Esophagus squamous epithelium (tissue), 5 donors: ENCODE measurements at places on chromosomes 11 and 22.

GRCh38 chr11:12285106-12285505 lies 92.3 kb upstream of the PARVA start:
- no peak for DNase-seq

DNA sequence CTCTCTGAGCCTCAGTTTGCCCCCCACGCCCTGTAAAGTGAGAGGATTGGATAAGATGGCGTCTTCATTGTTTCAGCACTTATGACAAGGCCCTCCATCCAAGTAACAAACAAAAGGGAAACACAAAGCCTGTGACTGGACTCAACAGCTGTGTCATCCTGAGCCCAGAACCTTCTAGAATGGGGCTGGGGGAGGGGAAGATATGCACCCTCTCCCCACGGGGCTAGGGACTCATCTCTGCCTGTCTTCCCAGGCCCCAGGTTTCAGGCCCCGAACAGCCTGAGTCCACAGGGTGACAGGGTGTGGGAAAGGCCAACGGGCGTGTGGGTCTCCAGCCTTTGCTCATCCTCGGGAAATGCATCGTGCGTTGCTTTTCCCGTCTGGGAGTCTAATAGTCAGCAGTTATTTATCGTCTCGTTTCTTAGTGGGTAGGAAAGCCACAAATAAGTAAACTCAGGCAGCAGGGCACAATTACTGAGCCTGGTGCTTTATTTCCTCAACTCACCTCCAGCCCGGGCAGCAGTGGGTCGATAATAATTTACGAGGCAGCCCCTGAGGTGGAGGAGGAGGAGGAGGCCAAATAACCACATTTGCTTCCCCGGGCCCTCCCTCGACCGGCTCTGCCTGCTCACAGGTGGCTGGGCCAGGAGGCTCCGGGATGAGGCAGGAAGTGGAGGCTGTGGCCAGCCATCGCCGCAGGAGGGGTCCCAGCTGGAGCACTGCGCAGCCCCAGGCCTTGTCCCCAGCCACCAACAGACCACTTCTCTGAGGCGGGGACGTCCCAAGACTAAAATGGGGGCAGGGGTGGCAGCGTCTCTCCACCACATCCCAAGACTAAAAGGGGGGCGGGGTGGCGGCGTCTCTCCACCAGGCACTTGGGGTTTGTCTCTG lies 54.4 kb downstream of the FLRT1 start:
- no peak for DNase-seq

- no peak for DNase-seq
Observed at GRCh38 chr11:92812841-92813240, 156.6 kb upstream of the MTNR1B start.

GRCh38 chr22:44990810-44991209 lies 19.0 kb downstream of the PHF21B start:
- DNase-seq = no peak

DNA sequence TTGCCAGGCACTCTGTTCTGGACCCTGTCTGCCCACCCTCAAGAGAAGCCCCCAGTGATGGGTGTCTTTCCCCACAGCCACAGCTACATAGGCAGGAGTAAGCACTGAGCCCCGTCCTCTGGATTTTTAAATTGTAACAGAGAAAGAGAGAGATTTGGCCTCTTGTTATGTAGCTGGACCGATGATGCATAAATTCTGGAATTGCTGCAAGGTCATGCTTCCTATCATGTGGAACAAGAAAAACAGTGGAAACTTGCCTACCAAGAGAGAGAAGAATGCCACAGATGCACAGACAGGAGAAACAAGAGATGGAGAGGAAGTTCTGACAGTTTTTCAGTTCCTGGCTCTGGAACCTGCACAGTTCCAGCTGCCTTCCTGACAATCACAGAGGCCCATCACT lies 150.2 kb downstream of the ETS1 start:
- DNase-seq = no peak

DNA sequence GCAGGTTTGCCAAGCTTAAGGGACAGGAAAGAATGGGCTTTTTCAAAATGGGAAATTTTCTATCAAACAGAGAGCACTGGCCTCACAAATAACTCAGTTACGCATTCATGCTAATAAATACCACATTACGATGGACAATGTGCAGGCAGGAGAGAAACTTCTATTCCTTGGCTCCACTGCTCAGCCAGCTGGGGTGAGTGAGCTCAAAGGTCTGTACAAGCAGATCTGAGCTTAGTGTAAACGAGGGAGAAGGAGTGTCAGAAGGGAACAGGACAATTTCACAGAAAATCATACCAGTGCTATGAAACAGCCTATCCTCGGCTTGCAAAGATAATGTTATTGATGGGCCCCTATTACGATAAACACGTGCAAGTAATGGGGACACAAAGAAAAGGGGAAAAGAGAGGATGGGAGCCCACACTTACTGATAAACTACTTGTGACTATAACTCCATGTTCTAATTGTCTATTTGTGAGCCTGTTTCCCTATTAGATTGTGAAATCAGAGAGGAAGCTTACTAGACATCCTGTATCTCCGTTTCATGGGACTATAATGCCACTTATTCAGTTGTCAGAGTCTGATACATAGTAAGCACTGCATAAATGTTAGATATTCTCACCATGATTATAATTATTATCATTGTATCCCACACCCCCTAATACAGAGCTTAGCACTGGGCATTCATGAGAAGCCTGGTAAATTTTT lies 46.3 kb downstream of the AMOTL1 start:
- no peak for DNase-seq

DNA sequence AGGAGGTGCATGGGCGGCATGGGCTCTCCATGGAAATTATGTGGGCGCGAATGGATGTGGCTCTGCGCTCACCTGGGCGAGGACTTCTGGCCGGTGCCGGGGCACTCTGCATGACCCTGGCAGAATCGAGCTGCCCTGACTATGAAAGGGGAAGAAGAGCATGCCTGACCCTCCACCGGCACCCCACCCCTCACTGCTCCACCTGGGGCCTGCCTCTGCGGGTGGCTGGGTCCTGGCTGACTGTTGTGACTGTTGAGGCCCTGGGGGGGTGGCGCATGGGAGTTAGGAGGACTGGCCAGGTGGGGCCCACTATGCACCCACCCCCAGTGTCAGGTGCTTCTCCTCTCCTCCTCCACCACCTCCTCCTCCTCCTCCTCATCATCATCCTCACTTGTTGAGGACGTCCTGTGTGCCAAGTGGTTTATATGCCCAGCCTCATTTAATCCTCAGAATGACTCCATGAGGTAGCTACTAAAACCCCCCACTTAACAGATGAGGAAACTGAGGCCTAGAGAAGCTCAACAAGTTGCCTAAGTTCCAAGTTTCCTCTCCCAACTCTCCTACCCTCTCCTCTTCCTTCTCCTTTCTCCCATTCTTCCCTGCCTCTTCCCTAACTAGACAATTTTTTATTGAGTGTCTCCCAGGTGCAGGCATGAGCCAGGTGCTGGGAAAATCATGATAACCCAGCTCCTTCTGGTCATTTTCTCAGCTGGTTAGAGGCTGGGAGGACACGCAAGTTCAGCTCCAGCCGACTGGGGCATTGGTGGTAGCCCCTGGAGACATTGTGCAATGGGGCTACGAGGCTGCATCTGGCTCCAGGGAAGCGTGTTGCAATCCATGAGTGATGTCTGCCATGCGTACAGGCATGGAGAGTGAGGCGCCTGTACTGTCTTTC lies 2.3 kb downstream of the MYEOV start:
- DNase-seq = no peak

DNA sequence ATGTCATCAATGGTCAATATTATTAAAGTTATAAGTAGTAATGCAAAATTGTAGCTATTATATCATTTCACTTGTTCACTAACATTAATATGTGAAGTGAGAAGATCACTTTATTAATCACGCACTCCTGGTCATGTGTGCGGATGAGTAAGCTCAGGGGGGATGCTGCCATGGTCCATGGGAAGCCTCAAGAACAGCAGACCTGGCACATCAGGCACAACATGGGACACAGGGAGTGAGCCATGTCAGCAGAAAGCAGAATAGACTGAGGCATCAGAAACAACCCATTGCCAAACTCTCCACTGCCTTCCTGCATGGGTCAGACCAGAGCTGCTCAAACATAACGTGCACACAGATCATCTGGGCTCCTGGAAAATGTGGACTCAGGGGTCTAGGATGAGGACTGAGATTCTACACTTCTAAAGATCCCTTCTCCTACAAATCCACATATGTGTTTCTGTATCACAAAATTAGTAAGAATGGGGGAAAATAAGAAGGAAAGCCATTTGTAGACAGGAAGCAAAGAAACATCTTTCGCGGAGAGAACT lies 63.8 kb upstream of the VPREB1 start:
- DNase-seq = no peak

GRCh38 chr11:13297917-13298356 lies 20.3 kb downstream of the BMAL1 start:
- no peak for DNase-seq

GRCh38 chr11:43404406-43404805 lies 45.7 kb downstream of the TTC17 start:
- no peak for DNase-seq

DNA sequence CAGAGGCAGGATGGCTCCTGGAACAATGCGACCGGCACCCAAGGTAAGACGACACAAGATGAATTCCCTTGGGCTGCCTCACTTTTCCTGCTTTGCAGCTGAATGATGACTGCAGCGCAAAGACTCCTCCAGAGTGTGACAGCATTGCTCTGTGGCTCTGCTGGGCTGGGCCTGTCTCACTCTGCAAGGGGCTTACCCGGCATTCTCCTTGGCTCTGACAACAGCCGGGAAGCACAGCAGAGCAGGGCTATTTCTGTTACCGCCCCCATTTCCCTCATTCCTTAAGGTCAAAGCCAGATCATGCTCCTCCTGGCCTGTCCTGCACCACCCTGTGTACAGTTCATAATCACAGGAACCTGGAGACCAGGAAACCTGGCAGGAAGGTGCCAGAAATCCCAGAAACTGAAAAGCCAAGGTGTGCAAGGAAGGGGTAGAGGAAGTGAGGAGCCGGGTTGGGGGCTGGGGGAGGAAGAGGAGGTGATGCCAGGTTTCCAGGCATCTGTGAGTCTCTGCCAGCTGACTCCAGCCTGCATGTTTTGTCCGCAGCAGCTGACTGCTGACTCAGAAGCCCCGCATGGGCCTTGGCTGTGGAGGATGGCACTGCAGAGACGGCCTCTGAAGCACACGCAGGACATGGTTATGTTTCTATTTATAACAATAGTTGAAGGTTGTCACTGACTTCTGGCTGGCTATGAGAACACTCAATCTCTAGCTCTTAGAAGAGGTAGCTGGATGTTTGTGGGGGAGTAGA lies 113.6 kb downstream of the MICAL3 start:
- no peak for DNase-seq

DNA sequence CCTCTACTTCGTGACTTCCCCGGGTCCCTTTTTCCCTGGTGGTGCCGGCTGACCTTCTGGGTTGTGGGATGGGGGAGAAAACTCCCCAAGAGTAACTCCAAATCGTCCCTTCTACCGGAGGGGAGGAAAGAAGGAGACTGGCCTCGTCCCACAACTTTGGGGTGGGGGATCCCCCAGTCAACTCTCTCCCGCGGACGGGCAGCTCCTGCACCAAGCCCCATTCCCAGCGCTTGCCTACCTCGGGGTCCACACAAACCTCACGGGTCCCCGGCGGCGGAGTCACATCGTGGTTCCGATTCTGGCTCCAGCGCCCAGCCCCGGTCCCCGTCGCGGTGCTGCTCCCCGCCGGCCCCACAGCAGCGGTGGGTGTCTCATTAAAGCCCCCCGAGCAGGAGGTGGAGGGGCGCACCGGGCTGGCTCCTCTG lies 317 bp downstream of the BDNF start:
- no peak for DNase-seq

GRCh38 chr11:16297332-16297731 lies 59.0 kb downstream of the SOX6 start:
- DNase-seq = no peak

- no peak for DNase-seq
Observed at GRCh38 chr11:109388982-109389381, 33.0 kb upstream of the C11orf87 start.

GRCh38 chr11:131074573-131074972 lies 158.3 kb upstream of the SNX19 start:
- no peak for DNase-seq

GRCh38 chr11:9047964-9048523 lies 43.4 kb downstream of the SCUBE2 start:
- DNase-seq = no peak

GRCh38 chr11:112837162-112837826 lies 123.9 kb upstream of the NCAM1 start:
- DNase-seq = no peak

GRCh38 chr11:17637901-17638300 lies 81.5 kb upstream of the MYOD1 start:
- DNase-seq = no peak

- DNase-seq = no peak
Observed at GRCh38 chr22:29200901-29201300, 4.8 kb upstream of the EMID1 start.

DNA sequence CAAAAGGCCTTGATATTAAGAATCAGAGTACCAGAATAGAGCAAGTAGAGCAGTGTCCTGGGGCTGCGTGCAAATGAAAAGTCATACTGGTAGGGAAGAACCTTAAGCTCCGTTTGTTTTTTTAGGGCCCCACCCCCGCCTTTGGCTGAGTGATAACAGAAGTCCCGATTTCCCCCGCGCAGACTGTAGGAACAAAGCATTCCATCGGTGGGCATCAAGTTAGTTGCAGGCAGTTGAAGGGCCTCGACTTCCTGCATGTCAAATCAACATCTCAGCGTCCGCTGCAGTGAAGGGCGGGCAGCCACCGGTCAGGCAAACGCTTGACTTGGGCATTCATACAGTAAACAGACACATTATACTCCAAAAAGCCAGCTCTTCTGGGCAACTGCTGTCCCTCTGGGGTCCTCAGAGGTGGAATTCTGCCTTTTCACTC lies 11.7 kb downstream of the LRP4 start:
- no peak for DNase-seq
